ENCODE measurements at places on chromosomes 1 and 21. TPM values are rescaled to one million over a fixed set of nuclear protein-coding genes. Genes with fewer than 3 reads are reported as not detected.
A peak's percentile ranks its signal among the peaks of the same experiment; 100 is the strongest.

DNA sequence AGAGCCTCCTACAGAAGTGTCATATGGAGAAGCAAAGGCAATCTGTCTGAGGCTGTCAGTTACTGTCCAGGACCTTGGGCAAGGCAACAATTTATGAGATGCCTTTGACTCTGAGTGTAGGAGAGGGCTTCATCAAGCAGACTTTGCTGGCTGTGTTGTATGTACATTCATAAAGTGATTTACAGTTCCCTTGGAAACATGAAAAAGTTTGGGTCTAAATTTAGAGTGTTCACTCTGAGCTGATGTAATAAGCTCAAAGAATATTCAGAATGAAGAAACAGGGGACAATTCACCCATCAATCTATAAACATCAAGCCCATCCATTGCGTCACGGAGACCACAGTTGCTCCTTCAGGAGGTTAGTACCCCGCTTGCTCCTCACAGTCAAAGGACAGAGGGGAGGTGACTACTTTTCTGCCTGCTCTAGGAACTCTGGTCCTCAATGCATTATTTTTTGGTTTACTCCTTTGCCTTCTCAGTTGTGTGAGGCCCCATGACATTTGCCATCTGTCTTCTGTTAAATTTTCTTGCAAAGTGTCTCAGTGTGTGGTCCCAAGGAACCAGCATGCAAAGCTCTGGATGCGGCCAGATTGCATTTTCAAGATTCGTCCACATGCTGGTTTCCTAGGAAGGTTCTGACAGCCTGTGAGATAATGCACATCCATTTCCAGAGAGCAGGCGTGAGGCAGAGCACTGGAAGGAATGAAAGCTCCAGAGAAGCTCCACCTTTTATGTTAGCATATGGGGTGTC lies 241.1 kb upstream of the KIAA0040 start:
- no peak for DNase-seq

DNA sequence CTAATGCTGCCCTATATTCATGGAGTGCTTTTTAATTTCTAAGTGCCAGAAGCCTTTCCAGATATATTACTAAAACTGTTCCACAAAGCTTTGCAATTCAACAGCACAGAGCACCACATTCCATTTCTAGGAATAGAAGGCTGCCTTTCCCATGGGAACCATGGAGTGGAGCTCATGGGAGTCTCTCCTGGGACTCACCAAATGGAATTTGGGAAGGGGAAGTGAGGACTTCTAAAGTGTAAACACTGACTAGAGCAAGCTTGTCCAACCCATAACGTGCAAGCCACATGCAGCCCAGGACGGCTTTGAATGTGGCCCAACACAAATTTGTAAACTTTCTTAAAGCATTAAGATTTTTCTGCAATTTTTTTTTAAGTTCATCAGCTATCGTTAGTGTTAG lies 190.4 kb upstream of the TNR start:
- no peak for DNase-seq

GRCh38 chr1:94783342-94784189 lies 36.6 kb upstream of the SLC44A3 start:
- DNase-seq, result peak; percentile 81

DNA sequence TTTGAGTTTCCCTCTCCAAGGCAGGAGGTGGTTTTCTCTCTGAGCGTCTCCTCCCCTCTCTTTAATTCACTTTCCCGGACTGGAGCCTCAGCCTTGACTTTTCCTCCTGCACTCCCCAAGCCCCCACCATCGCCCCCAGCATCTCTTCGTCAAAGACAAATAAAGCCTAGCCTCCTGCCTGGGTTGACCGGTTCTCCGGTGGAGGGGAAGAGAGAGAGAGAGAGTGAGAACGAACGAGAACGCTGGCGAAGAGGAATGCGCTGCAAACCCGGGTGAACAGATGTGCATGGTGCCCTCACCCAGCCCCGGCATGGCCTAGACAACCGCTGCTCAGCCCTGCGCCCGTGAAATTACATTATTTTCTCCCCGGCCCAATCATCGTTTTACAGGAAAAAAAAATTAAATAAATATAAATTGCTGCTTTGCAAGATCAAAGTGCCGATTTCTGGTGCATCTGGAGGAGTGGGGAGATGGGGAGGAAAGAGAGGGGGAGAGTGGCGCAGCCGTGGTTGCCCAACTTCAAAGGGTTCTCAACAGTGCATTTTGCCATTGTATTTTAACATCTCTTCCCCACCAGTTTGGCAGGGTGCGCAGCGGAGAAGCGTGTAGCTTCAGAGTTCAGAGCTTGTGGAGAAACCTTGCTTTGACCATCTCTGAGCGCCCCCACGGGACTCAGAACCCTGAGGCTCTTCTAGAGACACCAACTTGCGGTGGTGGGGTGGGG lies 11.4 kb upstream of the TBX15 start:
- no peak for DNase-seq

GRCh38 chr1:117093870-117094621 lies 27.5 kb downstream of the TRIM45 start:
- DNase-seq, result no peak

DNA sequence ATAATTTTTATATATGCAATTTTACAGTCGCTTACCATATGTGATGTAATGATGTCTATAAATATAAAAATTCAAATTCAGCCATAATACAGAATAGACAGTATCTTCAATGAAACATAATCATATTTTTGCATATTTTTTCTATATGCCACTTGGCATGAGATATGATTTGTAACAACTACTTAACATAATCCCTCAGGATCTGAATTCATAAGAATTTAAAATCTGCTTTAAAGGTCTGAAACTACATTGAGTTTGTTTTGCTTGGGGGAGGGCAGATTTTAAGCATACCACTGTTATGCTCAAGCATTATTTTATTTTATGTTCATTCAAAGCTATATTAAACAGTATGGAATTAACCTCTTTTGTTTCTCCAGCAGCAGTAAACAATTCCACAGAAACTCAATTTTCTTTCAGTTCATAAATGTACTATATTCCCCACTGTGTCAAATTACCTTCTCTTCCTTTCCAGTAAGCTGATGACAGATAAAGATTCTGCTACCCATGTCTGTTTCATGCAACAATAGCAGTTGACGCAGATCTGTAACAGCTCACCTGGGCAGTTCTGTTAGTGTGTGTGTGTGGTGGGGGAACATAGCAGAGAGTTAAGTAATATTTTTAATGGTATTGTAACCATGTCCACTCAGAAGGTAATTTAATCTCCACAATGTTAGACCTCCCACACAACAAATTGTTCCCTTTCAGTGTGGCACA lies 224.8 kb downstream of the NTNG1 start:
- DNase-seq, result no peak

GRCh38 chr1:30360753-30361152 lies 362.6 kb downstream of the MATN1 start:
- no peak for DNase-seq

The OR14C36 gene
- not detected for total RNA-seq

The SEMA4A gene
- 2.0 TPM for total RNA-seq

The PROK1 gene
- 1.0 TPM for total RNA-seq

The PROX1 gene
- total RNA-seq, result 39.7 TPM
